ENCODE measurements at places on chromosomes 16 and 17.

- DNase-seq: no peak
Observed at GRCh38 chr17:57228911-57229310, 27.4 kb upstream of the MSI2 start.

DNA sequence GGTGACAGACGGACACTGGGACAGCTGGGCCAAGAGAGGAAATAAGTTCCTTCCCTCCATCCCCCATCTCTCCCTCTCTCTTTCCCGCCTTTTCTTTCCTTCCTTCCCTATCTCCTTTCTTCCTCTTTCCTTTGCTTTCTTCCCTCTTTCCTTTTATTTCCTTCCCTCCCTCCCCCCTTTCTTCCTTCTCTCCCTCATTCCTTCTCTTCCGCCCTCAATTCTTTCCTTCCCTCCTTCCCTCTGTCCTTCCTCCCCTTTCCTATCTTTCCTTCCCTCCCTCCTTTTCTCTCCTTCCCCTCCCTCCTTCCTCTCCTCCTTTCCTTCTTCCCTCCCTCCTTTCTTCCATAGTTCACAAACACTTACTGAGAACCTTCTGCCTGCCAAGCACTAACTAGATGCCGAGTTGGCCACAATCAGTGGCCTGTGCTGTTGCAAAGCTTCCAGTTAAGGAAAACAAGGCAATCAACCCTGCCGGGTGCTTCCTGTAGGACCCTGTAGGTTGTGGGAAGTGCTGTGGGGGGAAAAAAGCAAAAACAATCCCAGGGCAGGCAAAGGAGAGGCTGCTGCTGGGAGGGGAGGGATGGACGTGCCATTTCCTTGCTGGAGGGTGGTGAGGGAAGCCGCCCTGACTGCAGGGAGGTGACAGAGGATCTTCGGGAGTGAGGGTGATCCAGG is 31.7 kb downstream of the ABCC6 start:
- no peak for DNase-seq

GRCh38 chr16:10070591-10070990 is 111.6 kb downstream of the GRIN2A start:
- DNase-seq: no peak

GRCh38 chr17:63774141-63774968 is at the start of gene DDX42:
Gene DDX42 (plus strand): TSS chr17:63774170. CDS start chr17:63787050, 12,880 bp downstream.
- DNase-seq: no peak

- no peak for DNase-seq
Observed at GRCh38 chr17:31858642-31859486, at the start of gene COPRS. Gene COPRS (minus strand): TSS chr17:31859244. CDS start chr17:31859199, 45 bp downstream.

GRCh38 chr16:89026121-89026612 is 49.2 kb upstream of the CBFA2T3 start:
- DNase-seq: no peak

DNA sequence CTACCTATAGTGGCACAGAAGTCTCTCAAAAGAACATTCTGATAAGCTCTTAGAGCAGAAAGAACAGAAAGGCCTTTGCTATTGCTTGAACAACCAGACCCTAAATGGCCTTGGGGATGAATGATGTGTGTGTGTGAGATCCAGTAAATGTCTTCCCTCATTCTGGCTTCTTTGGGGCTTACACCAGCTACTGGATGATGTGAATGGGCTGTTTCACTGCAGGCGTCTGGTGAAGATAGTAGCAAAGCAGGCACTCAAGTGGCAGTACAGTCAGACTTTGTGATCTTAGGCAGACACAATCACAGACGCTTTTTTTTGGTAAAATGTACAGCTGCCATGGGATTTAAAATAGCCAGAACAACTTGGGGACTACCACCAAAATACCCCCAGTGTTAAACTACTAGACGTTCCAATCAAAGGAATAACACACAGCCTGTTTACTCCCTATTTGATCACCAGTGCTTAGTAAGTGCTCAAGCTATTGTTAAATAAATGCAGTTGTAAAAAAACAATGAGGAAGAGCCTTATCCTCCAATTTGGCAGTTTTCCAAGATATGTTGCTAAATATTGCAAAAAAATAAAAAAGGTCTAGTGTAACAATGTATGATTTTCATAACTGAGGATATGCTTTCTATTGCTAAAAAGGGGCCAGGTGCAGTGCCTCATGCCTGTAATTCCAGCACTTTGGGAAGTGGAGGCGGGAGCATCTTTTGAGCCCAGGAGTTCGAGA is 17.9 kb downstream of the NDUFAB1 start:
- DNase-seq: no peak

- no peak for DNase-seq
Observed at GRCh38 chr16:62060089-62060488, 23.9 kb upstream of the CDH8 start.

- no peak for DNase-seq
Observed at GRCh38 chr17:33927732-33928133, 327.4 kb upstream of the CCL2 start.

GRCh38 chr17:69954241-69954925 is 120.6 kb upstream of the KCNJ16 start:
- DNase-seq: no peak

GRCh38 chr16:77430360-77430759 is 4.5 kb downstream of the ADAMTS18 start:
- DNase-seq: no peak

DNA sequence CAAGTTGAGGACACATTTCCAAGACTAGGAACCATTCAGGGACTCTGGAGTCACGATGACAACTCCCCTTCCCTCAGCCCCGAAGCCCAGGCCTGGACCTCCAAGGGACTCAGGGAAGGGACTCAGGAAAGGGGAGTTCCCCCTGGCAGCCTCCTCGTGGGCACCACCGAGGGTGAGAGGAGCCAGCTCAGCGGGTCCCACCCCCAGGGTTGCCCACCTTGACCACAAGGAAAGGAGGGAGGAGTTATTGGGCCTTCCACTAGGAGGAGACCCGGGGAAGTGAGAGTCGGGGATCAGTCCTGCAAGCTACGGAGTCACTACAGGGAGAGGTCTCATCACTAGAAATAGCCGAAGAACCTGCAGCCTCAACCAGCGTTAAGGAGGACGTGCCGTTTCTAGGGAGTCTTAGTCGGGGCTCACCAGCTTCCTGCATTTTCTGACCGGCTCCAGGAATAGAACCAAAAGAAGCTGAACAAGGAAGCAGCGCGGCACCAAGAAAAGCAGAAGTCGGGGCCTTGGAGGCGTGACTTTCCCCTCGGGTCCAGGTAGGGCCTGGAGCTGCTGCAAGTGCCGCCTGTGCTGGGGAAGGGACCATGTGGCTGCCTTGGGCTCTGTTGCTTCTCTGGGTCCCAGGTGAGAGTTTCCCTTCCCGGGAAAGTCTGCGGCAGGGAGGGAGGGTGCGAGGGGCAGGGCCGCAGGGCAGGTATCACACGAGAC is at the start of gene CD300A:
CD300A (plus strand) TSS at position 524 of the 717 bp plus-strand sequence; CDS start at position 594, 70 bp downstream.
- no peak for DNase-seq

All from NCI-H2081 treated with DMSO at 0.1 percent for 48 hours (cell line).